ENCODE measurements at places on chromosomes 13 and 19.

GRCh38 chr13:114268344-114269280 lies 12.8 kb upstream of the UPF3A start:
- DNase-seq, result no peak

- no peak for DNase-seq
Observed at GRCh38 chr13:25375727-25376358, 4.1 kb downstream of the ATP8A2 start.

DNA sequence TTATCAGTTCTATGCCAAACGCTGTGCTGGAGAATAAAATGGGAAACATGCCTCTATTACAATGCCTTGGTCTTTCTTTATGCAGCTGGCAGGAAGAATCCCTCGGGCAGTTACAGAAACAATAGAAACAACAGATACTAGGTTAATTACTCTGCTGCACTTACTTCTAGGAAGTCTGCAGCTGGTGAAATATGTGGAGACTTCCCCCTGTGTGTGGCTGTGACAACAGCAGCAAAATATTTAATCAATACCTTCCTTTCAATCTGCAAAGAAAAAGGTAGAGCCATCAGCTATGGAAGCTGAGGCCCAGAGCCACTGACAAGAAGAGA lies 9.9 kb downstream of the STOML3 start:
- DNase-seq, result no peak

- no peak for DNase-seq
Observed at GRCh38 chr13:65505941-65506340, 1724.2 kb downstream of the PCDH9 start.

DNA sequence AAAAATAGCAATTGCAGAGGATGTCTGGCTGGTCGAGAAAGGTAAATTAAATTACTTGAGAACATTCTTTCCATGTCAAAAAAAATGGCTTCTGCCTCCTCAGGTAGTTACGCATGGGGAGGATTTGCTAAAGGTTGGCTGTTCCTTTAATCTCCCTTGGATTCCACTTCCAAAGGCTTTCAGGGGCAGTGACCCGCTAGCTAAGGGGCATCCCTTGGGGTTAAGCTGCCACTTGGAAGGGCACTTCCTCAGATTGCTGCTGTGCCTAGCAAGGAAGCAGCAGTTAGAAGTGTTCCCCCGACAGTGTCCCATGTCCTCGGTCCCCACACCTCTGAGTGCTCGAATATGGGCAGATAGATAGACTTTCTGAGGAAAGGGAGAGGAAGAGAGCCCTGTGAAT lies 108.5 kb downstream of the RGCC start:
- DNase-seq, result no peak

- DNase-seq, result no peak
Observed at GRCh38 chr13:71522941-71523526, 344.0 kb downstream of the DACH1 start.

DNA sequence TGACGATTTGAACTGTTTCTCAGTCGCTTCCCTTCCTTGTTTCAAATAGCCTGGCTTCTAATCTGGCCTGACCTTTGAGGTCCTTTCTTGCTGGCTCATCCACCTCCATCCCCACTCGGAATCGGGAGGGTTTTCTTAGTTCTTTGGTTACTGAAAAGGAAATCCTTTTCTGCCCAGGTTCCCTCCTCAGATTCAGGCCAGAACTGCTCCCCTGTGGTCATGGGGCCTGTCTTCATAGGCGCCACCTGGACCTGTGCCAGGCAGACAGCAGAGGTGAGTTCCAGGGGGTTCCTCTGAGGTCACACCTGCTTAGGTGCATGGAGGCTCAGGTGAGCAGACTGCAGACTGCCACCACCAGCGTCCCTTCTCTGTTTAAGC lies 62.4 kb downstream of the AKAP11 start:
- DNase-seq, result no peak

- no peak for DNase-seq
Observed at GRCh38 chr13:81770868-81771505, 1430.1 kb upstream of the SPRY2 start.
